ENCODE measurements at places on chromosomes 11 and 22.

GRCh38 chr11:78795621-78796261 lies 221.1 kb upstream of the NARS2 start:
- DNase-seq, result no peak

DNA sequence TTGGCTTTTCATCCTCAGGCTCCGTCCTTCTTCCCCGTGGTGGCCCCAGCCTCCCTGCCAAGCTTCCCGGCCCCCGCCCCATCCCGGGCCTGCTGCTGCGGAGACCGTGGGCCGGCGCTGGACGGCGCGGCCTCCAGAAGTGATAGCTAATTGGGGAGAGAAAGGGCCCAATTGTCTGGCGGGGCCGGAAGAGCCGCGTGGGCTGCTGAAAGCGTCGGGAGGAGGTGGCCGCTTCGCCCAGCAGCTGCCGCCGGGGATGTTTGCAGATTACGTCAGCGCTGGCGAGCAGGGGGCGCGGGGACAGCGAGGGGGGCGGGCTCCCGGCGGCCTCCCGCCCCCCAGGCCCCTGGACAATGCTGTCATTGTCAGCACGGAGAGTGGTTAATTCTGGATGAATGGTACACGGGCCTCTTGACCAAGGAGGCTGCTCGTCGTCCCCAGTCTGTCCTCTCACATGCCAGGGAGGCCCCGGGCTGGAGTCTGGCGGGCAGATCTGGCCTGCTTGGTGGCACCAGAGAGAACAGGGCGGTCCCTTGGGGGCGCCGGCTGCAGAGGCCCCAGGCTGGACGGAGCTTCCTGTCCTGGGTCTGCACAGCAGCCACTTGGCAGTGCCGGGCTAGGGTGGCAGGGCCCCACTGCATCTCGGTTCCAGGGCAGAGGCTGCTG lies 1.6 kb downstream of the SMIM38 start:
- peak; percentile 64 for DNase-seq

DNA sequence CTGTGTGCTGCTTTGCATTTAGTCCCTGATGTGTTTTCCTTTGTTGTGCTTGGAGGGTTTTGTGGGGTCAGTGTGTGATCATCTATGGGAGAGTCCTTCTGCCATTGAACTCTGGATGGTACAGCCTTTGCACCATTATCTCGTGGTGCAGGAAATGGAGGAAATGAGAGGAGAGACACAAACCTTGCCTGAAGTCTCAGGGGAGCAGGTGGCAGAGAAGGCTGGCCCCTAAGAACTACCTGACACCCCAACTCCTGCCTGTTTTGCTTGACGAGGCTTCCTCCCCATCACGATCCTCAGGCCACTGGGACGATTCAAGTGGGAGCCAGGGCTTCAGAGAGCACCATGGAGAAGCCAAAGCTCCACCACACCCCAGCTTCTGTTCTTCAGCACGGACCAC lies 1316.4 kb downstream of the TBC1D22A start:
- no peak for DNase-seq

DNA sequence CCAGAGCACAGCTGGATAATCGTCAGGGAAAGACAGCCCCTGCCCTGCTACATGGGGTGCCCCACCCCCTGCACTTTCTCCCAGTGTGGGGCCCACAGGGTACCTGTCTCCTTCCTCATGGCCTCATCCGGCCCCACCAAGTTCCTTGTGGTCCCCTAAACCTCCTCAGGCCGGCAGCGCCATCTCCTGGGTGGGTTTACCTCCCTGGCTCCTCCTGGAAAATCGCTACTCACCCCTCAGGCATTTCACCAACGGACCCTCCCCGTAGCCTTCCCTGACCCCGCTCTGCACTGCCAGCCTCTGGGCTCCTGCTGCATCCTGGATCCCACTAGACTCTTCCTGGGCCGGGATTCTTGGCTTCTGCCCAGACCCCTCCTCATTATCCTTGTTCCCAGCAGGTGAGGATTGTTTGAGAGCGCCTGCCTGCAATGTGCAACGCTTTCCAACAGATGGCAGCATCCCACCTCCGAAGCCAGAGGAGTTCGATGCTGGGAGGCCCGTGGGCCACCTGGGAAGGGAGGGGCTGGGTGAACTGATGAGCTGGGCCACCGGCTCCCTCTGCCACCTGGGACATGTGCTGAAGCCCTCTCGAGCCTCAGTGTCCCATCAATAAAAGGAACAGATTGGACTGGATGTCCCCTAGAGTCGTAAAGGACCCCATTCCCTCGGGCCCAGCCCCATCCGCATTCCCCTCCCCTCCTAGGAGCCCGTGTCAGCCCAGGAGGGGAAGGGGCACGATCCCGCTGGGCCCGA lies 44.2 kb upstream of the TTLL12 start:
- DNase-seq, result peak; percentile 16

DNA sequence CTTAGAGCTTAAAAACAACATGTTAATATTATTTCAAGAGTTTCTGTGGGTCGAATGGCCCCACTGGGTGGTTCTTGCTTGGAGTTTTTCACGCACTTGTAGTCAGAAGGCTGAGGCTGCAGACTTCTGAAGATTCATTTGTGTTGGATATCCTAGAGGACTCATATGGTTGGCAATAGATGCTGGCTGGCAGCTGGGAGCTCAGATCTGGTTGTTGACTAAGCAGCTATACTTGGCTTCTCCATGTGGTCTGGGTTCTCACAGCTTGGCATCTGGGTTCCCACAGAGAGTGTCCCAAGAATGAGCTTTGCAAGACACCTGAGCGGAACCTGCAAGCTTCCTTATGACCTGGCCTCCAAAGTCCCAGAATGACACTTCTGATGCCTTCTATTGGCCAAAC lies 163.9 kb upstream of the ZC3H12C start:
- no peak for DNase-seq

- no peak for DNase-seq
These were observed 14.5 kb downstream of the MYEOV start for GRCh38 chr11:69308491-69308911.

DNA sequence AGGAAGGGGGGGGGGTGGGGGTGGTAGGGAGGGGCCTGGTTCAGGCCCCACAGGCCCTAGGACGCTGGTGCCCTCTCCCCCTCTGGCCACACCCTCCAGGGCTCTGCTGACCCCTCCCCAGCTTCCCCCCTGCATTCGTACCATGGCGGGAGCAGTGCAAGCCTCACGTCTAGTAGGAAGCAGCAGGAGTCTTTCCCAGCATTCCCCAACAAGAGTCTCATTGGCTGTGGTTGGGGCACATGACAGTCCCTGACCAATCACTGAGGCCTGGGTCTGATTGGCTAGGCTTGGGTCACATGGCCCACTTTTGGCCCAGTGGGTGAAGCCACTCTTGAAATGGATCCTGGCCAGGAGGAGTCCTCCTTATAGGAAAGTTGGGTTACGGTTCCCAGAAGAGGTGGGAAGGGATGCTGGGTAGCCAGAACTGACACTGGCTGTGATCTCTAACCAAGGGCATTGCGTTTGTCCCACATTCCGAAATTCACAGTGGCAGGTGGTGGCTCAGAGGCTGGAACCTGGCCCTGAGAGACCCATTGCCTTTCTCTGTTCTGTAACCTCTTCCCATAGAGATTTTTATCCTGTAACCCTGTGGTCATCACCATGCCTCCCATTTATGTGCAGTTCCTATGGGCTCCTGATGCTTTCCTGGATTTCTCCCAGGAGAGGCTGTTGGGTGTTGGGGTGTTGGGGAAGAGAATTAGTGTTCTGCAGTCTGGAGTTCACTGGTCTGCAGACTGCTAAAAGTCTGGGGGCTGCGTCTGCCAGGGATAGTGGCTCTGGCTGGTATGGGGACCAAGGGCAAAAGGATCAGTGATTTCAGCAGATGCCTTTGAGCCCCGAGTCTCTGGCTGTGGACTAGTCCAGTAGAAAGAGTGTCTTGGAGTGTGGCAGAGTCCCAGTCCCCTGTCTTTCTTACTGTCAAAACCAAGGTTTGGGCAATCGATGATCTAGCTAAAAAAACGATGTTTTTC lies 58.9 kb upstream of the MYEOV start:
- no peak for DNase-seq

DNA sequence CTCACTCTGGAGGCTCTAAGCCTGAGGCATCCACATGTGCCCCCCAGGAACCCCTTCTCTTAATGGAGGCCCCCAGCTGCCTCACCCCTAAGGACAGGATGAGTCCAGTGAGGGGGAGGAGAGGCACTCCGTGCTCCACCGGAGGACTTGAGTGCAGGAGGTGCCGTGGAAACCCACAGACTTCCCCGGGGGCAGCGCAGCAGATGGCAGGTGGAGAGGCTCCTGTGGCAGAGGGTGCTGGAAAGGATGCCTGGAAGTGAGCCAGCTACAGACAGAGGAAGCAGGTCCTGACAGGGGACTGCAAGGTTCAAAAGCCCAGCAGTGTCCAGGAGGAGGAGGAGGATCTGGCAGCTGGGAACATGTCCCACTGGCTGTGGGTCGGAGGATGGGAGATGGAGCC lies 1384.0 kb downstream of the TBC1D22A start:
- peak; percentile 13 for DNase-seq

DNA sequence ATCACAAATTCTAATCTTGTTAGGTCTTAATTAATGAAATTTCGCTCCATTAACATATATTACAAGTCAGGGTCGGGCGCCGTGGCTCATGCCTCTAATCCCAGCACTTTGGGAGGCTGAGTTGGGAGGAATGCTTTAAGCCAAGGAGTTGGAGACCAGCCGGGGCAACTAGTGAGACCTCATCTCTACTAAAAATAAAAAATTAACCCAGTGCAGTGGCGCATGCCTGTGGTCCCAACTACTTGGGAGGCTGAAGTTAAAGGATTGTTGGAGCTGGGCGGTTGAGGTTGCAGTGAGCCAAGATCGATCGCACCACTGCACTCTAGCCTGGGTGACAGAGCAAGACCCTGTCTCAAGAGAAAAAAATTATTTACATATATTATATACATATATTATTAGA lies 1.9 kb downstream of the TMA7B start:
- no peak for DNase-seq

DNA sequence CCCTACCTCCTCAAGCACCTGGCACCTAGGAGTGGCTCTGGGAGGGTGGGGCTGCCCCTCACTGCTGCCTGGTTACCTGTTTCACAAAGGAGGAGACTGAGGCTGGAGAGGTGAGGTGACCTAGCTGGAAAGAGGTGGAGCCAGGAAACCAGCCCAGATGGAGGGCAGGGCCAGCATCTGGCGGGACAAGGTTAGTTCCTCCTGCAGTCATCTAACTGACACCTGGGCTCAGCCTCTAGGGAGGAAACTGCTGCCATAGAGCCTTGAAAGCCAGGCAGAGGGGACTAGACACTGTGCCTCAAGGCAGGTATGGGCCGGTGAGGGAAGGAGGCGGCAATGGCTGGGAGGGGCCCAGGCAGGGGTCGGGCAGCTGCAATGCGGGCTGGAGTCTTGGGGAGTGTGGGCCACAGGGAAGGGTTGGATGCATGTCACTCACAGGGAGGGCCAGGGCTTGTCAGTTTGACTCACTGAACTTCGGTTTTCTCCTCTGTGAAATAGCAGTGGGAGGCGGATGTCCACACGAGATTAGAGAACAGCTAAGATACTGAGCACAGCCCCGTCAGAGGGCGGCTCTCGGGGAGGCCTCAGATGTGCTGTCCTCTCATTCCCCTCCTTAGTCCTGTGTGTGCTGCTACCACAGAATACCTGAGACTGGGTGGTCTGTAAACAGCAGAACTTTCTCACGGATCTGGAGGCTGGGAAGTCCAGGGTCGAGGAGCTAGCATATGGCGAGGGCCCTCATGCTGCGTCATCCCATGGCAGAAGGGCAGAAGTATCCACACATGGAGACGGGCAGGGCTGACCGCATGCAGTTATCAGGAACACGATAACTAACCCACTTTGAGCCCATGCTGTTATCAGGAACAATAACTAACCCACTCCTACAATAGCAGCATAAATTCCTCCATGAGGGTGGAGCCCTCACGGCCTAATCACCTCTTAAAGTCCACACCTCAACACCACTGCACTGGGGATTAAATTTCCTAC lies 16.1 kb downstream of the MGAT3 start:
- DNase-seq, result no peak

DNA sequence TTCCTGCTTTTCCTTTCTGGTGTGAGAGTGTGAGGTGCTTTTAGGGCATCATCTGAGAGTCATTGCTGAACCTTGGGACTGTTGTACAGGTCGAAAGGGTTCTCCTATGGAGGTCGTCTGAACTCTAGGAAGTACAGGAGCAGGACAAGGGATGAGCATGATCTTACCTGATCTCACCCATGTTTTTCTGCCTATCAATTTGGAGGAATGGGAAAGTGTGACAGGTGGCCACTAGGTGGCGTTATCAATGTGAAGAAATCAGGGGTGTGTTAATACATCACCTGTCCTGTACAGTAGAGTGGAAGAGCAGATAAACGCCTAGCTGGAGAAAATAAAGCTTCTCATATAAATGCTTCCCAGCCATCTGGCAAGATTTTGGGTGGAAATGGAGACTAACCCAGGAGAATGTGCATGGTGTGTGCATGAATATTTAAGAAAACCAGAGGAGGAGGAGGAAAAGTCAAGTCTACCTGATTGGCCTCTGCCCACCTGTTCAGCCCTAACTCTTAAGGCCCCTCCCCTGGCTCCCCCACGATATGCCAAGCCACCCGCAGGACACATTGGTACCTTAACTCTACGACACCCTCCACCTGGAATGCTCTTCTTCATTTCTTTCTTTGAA lies 72.0 kb upstream of the NARS2 start:
- peak; percentile 61 for DNase-seq

- DNase-seq, result no peak
These were observed 232.6 kb downstream of the CASP12 start for GRCh38 chr11:104665641-104666040.

DNA sequence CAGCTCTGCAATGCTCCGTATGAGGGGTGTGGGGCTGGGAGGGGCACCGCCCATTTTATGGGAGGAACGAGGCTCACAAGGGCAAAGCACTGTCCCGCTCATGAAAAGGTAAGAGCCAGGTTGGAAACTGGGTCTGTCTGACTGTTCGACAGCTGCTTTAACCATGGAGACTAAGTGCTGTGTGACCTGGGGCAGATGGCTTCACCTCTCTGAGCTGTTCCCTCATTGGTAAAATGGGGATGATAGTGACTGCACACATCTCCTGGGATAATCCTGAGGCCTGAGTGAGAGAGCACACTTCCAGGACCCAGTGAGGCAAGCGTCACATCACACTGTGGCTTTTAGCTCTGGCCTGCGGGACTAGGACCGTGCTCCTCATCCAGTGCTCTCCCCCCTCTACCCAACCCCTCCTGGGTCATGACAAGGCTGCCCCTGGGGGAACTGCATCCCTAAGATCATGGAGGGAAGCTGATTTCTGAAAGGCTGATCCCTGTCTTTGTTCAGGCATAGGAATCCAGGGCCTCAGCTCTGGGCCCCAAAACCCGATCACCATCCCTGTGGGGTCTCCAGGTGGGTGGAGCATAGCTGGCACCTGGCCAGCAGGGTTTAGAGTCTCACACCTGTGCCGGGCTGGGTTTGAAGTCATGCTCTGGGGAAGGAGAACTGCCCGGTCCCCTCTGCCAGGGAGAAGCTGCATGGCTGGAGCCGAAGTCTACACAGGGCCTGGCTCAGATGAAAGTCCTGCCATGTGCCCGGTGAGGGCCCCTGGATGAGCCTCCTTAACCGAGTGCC lies 21.3 kb downstream of the FGF3 start:
- no peak for DNase-seq

Measured in SHP77 treated with DMSO at 0.1 percent for 48 hours (cell line).